Activated CD4-positive, alpha-beta T cell treated with anti-CD3 and anti-CD28 coated beads, Interleukin-2, amount 50 U/mL, for 48 hours (primary cell): ENCODE measurements at places on chromosomes 5 and 9.

- no peak for DNase-seq
Measured at GRCh38 chr9:123942542-123942941, 12.6 kb upstream of the DENND1A start.

- no peak for DNase-seq
Measured at GRCh38 chr5:149537374-149537975, 13.8 kb downstream of the CSNK1A1 start.

DNA sequence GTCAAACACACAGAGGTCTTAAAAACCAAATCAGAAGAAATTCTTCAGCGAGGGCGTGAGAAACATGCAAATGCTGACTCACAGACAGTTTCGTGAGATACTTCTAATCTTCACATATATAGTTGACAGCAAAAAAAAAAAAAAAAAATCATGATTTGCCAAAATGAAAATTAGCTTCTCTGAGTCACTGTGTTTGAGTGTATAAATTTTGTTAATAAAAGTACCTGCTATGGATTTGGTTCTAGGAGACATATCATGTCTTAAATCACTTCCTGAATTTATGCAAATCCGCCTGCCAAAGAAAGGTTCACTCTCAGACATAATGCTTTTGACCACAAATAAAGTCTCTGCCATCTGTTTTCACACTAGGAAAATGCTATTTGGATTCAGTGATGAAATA is 114.3 kb downstream of the SLC1A3 start:
- no peak for DNase-seq

- DNase-seq = no peak
Measured at GRCh38 chr5:149062371-149063016, 368 bp downstream of the SH3TC2 start.

DNA sequence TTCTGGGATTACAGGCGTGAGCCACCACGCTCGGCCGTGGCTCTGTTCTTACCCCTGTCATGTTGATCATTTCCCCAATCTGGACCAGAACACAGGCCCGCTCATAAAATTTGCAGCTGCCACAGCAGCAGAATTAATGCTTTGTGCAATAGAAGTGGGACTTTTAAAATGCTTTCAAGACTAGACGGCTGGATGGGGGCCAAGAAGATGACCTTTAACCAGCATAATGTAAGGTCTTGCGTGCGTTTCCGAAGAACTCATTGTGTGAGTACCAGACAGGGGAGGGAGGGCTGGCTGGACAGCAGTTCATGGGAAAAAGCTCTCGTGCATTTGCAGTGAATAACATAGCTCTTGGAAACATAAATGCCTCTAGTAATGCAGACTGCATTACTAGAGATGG is 3.5 kb upstream of the WDR38 start:
- DNase-seq = no peak

GRCh38 chr5:14628346-14628745 is 36.2 kb upstream of the OTULIN start:
- DNase-seq = peak; percentile 55

DNA sequence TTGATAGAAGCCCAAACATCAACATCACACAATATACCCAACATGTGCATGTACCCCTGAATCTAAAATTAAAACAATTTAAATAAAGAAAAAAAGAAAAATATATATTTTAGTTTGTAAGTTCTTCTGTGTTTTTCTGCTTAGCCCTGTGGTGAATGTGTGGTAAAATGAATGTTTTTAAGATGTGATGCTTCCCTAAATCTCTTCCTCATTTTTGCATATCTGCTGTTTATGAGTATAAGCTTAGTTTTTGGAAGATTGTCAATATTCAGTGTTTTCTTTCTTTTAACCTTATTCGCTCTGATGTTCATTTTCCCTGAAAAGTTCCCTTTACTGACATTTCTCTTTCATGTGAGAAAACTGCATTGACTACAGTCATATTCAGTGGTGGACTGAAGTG is 44.4 kb upstream of the DAB2 start:
- no peak for DNase-seq

DNA sequence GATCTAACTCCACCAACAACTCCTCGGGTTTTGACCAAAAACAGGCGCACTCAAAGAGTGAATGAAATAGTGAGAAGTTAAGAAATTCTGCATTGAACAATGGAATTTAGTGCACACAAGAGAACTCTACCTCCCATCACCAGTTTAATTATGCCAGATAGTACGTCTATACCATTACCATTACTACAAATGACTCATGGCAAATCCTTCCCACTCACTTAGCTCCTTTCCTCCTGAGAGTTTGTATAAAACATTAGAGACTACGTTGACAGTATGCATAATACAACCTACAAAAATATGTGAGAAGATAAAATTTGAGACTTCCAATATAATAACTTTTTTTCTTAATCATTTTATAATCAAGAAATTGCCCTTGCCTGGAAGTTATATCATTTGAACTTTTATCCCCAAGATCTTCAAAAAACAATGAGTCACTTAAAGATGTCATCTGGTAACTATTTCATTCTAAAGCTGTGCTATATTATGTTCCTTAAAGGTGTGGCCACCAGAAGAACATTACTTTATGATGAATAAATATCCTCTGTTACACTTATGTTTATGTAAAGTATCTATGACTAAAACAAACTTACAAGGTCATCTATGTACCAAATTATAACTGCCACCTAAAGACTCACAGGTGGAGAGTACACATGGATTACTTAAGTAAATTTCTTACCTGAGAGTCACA is 297.9 kb upstream of the PTGER4 start:
- DNase-seq = no peak

GRCh38 chr5:170691657-170692056 is 91.9 kb upstream of the GABRP start:
- DNase-seq = no peak

DNA sequence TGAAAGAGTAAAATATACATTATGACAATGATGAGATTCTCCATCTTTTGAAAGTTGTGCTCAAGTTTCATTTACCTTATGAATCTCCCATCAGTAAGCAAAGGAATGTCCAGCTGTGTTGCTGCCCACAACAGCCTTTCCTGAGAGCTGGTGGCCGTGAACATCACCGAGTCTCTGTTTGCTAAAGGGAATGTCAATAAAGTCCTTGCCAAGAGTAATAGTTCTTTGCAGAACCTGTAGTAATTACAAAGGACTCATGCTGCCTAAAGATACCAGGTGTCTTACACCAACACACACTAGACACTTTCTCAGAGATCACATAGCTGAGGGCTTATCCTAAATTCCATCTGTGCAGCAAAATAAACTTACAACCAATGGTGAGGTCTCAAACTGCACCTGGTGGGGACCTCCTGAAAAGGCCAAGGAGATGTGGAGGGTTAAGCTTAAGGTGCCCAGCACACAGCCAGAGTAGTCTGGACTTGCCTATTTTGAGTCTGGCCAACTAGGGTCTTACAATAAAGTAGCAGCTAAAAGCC is 111.1 kb upstream of the DAPK1 start:
- no peak for DNase-seq

DNA sequence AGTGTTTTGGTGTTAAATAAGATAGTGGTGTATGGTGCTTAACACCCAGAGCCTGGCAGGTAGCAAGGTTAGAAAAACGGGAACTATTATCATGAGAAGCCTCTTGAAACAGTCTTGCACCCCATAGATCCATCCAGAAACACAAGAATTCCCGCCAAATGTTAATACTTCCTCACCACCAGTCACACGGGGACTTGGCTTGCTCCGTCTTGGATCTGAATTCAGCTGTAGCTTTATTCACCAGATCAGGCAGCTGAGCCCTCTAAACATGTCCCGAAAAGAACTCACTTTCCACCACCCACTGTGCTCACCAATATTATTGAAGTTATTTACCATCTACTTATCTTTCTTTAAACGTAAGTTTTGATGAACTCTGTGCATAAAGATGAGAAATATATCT is 101.6 kb upstream of the PTPN3 start:
- DNase-seq = no peak

DNA sequence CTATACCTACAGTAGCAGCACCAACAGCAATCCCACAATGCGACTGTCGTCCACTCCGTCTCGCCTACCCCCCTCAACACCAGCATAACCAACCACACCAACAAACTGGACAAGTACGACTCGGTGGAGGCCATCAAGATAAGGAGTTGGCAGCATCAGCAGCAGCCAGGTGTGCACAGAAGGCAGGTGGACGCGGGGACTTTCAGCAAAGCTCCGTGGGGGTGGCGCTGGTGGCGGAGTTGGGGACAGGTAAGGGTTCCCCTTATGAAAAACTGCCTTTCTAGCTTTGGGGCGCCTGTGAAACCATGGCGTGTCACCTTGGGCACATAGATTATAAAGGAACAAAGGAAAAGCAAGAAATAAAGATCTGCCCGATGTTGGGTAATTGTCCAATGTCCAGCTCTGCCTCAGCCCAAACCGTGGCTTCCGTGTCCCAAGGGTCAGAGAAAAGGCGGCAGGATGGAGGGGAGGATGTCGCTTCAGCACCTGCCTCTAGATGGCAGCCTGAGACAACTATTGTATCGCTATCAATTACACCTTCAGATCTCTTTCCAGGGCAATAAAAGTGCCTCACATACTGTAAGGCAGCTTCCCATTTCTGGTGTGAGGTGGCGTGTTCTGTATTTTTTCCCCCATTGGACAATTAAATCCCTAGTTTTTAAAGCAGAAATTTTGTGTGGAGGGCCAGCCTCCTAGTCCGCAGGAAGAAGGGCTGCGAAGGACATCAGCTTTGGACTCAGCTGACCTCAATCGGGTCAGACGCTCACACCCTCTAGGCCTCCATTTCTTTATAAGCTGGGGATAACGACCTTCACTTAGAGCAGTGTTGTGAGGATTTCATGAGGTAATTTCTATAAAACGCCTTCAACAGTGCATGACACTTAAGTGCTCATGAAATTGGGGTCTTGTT is 58.8 kb downstream of the MTRR start:
- DNase-seq = peak; percentile 38

GRCh38 chr5:2848619-2849018 is 97.1 kb upstream of the IRX2 start:
- DNase-seq = no peak

DNA sequence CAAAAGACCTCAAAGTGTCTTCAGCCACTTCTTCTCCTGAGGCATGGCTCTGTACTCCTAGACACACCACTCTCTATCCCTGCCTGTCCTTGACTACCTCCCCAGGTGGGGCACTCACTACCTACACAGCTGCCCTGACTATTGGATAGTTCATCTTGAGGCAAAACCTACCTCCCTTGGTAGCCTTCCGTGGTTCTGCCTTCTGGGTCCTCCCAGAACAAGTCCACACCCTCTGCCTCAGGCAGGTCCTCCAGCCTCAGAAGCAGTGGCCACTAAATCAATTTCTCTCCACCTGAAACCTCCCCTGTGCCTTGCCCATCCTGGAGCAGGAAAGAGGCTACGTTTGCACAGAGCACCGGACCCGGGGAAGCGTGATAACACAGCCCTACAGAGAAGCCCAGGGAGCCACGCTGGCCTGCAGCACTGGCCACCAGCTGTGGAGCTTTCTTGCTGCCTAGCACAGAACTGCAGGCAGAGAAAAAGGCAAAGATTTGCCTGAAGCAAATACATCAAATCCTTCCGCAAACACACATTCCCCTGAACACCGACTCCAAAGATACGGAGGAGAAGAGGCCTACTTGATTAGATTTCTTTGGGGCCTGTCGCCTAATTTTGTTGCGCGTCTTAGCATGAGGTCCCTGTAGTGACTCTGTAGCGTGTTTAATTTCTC is 141.8 kb downstream of the C9orf50 start:
- no peak for DNase-seq

- DNase-seq = no peak
Measured at GRCh38 chr5:145588113-145588512, 247.0 kb downstream of the PRELID2 start.

DNA sequence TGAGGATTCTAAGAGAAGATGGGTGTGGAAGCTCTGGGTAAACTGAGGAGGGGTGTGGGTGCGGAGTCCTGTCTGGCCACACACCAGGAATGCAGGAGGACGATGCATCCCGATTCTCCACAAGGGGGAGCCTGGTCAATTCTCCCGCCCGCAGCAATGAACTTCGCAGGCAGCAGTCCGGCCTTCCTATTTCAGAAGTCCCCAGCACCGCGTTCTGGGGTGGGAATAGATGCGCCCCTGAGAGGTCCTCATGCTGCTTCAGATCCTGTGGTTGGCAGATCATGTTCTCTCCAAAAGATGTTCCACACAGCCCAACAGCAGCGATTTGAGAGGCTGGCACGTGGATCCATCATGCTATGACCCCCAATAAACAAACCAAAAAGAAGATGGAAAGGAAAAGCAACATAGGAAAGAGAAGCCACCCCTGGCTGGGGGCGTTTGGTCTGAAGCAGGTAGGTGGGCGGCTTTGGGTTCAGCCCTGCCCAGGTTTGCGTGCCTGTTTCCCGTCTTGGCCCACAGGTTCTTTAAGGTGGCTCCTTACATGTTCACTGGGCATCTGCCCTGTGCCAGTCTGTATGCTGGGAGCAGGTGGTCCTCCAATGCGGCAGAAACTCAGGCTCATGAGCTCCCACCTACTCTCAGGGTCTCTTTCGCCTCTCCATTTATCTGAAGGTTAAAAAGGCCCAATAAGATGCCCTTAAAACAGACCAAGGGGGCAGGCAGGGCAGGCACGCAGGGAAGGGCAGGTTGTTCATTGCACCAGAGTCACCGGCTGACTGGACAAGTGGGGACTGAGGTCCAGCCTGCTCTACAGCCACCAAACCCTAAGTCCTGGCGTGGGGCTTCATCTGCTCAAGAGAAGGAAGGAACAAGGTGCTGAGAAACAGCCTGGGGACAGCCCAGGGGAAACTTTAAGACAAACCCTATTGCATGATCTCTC is 171.6 kb downstream of the PAX5 start:
- DNase-seq = peak; percentile 27

DNA sequence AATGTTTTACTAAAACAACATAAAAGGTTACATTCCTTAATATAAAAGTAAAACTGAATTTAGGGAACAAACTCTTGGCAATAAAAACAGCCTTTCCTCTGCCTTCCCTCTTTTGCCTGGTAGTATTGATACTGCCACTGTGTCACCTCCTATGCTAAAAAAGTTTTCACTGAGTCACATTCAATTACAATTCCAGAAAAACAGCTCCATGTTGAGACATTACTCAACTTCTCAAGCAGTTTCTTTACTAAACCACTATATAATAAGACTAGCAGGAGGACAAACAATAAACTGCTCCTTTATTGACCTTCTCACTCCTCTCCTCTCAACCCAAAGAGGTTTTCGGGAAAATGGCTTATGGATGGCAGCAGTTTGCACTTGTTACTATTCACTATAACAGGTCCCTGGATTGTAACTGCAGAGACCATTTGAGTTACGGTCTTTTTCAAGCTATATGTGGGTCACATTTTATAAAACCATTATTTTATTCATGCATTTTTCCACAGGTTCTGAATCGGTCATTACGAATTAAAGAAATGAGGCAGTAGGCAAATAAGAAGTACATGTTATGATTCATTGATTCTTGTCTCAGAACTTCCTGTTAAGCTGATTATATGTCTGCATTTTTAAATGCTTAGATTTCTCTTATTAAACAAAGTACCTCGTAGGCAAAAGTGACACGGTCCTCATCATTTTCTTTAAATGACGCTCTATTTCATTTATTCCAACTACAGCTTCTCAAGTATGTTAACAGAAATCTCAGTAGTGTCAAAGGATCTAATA is 2.1 kb downstream of the ZDHHC21 start:
- no peak for DNase-seq

DNA sequence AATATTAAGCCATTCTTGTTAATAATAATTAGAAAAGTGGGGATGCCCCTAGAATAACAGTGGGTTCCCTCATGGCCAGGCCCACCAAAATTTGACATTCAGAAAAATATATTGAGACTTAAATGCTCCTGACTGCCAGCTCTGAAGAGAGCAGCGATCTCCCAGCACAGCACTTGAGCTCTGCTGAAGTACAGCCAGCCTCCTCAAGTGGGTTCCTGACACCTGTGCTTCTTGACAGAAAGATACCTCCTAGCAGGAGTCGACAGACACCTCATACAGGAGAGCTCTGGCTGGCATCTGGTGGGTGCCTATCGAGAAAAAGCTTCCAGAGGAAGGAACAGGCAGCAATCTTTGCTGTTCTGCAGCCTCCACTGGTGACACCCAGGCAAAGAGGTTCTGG is 261.5 kb downstream of the DTWD2 start:
- no peak for DNase-seq
